Stimulated activated CD8-positive, alpha-beta memory T cell treated with anti-CD3 and anti-CD28 coated beads, Interleukin-7, amount 100 ng/mL, for 4 hours (primary cell): ENCODE measurements at places on chromosomes 16 and 17.

DNA sequence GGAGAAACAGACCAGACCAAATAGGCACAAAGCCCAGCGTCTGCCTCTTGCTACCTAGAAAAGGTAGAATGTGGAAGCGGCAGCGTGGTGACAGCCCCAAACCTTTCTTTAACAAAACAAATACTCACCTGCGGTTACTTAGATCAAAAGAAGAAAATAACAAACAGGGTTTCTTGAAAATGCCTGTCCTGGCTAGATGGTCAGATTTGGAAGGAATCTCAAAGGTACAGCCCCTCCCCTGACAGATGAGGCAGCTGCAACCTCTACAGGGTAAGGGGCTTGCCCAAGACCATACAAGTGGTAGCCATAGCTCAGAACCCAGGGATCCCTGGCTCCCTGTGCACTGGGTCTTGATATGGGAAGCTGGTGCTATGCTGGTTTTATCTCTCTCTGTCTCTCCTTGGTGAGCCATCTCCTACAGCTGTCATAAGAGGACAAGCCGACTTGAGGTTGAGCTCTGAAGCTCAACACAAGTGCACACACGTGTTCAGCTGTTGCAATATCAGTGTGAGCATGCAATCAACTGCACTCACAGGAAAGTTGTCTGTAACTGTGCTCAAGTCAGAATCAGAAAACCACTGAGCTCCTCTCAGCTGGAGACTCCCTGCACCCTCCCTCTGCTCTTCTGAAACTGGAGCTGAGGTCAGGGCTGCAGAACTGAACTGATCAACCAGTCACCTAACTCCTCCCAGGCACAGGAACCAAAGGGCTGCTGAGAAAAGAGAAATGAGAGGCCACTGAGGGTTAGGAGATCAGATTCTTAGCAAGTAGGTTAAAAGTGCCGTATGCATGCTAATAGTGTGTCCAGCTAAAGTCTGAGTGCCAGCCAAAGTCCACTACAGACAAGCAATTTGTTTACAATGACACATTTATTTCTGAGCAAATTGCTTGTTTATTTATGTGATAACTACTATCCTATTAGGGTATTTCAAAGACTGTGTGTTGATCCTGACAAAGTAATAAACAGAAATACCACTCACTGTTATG lies 6.1 kb upstream of the RNF157 start:
- no peak for DNase-seq

GRCh38 chr17:3693829-3694231 lies 2.1 kb downstream of the P2RX5 start:
- no peak for DNase-seq

DNA sequence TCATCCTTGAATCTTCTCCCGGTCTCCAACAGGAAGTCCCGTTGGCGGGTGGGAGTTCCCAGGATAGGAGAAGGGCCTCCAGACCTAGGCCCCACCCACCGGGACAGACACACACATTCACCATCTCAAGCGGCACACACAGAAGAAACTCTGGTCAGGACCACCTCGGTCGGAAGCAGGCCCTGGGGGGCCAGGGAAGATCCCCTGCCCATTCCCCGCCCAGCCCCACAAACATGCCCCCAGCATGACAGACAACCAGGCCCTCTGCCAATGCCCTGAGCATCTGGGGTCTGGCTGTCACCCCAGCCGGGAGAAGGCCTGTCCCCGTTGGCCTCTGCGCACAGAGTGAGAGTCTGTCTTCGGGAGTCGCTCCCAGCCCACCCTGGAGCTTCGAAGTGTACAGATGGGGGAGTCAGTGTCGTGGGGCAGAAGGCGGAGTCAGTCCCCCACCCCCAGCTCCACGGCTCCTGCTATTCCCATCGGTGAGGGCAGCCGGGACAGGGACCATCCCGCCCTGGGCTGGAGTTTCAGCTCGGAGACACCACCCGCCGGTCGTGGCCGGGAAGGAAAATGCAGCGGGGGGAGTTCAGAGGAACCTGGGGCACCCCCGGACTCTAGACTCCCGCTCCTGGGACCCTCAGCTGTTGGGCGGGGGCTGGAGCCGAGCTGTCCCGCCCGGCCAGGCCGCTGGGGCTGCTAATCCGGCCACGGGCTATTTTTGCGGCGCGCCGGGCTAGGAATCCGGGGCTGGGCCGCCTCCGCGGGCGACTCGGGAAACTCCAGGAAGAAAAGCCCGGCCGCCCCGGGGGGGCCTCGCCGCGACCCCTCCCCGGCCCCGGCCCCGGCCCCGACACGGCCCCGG lies 660 bp downstream of the RHBDF1 start:
- no peak for DNase-seq

GRCh38 chr17:73594025-73594424 lies 50.2 kb downstream of the SDK2 start:
- DNase-seq = no peak

- DNase-seq = no peak
These were observed 60.6 kb downstream of the RPH3AL start for GRCh38 chr17:292016-292415.

DNA sequence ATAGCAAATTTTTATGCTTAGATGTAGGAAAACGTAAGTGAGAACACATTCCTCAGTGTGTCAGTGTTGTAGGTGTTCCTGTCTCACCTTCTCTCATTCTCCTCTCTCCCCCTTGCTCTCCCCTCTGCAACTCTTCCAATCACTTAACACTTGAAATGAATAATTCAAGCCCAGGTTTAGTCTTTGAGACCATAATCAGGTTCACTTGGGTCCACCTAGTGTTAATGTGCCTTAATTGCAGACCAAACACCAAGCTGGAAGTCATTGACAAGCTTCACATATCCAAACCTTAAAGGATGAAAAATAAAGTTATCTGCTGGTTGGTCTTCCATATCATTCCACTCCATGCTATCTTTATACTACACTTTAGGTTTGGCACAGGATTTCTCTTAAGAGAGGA lies 37.0 kb downstream of the STXBP4 start:
- DNase-seq = no peak

DNA sequence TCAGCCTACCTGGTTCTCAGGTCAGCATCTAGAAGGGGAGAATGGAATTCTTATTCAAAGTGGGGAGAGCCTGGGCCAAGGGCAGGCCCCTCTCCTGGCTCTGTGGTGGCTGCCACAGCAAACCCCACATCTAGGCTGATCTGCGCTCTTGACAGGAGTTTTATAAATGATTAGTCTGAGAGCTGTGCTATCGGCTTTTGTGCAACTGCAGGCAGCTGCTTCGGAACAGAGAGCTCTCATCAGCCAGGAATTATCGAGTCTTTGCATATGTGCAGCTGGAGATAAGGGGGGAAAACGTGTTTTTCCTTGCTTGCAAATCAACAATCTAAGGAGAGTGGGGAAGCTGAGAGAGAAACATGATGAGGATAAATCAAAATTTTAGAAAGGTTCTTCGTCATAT lies 91.7 kb downstream of the HS3ST3A1 start:
- DNase-seq = no peak
